ENCODE measurements at places on chromosomes 4 and X.

GRCh38 chr4:55364691-55365344, 18.8 kb downstream of the SRD5A3 start:
- DNase-seq, result no peak

- DNase-seq, result no peak
Measured at GRCh38 chrX:114152130-114152529, 431.8 kb upstream of the HTR2C start.

DNA sequence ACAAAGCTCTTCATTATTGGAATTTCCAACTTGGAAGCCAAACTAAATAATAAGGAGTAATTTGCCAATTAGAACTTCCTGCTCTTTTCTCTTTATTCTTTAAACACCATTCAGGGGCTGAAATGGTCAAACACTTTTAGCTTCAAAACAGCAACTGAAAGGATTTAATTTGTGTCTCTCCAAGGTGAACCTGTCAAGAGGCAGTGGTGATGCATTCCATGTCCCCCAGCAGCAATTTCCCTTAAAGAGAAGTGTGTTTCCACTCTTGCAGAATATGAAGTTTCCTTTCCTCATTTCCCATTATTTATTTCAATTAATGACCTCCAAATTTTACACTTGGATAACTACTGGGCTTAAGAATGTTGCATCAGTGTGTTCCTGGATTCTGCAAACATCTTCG, 156.0 kb downstream of the COL25A1 start:
- DNase-seq, result no peak

- DNase-seq, result no peak
Measured at GRCh38 chrX:94288972-94289371, 615.0 kb downstream of the FAM133A start.

DNA sequence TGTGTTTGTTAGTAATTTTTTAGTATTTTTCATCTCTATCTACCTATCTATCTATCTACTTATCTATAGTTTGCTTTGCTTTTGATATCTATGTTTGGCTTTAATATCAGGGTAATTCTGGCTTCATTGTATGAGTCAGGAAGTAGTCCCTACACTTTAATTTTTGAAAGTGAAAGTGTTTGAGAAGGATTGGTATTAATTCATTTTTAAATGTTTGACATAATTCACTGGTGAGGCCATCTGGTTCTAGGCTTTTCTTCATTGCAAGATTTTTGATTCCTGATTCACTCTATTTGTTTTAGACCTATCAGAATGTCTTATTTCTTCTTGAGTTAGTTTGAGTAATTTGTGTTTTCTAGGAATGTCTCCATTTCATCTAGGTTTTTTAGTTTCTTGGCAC, 20.2 kb upstream of the TCP11X2 start:
- no peak for DNase-seq

GRCh38 chr4:110637408-110638088, 14.7 kb upstream of the PITX2 start:
- DNase-seq, result no peak

DNA sequence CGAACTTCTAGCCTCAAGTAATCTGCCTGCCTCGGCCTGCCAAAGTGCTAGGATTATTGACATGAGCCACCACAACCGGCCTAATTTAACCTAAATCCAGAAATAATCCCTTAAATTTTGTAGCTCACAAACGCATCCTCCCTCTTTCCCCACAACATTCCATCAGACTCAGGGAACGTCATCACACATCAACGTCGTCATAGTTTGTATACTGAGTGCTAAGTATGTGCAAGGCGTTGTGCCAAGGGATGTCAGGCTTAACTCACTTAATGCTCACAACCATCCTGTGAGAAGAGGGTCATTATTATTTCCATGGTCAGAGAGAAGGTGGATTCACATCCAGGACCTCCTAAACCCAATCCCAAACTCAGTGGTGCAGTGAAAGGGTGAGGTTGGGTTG, 9.6 kb upstream of the GSX2 start:
- no peak for DNase-seq
